ENCODE measurements at places on chromosomes 3 and 15.
A peak's percentile ranks its signal among the peaks of the same experiment; 100 is the strongest.

- no peak for DNase-seq
Observed at GRCh38 chr3:62187022-62187431, 186.3 kb downstream of the FEZF2 start.

DNA sequence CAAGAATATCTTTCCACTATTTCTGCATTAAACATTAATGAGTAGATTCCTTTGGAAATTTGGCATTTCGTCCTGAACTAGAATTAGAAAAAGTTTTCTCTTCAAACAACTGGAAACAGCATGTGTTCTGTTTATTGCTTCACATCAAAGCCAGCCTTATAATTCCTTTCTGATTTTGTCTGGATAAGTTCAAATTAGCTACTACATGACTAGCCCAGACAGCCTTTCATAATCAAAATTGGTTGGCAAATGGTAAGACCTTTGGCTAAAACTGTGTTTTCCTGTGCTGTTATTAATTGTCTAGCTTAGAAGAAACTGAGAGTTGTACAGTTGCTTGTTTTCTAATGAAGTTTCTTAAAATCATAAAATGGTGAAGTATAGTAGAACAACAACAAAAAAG, 52.7 kb upstream of the P3H2 start:
- DNase-seq = no peak

- no peak for DNase-seq
Observed at GRCh38 chr3:170750478-170750830, 119.5 kb downstream of the RPL22L1 start.

DNA sequence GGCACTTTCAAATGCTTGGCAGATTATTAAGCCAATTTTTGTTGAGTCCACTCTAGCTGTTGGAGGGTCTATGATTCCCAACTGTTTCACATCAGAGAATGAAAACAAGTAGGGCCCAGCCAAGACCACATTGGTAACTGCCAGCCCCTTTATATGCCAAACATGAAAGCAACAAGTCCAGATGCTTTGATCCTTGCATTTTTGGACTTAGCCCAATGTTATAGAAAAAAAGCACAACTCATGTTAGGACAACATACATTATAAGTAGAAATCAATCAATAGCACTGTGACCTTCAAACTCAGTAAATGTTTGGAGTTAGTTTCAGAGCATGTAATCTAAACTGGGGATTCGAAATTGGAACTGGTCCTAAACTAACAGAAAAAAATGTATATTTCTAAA, 674.7 kb downstream of the MECOM start:
- DNase-seq = no peak

DNA sequence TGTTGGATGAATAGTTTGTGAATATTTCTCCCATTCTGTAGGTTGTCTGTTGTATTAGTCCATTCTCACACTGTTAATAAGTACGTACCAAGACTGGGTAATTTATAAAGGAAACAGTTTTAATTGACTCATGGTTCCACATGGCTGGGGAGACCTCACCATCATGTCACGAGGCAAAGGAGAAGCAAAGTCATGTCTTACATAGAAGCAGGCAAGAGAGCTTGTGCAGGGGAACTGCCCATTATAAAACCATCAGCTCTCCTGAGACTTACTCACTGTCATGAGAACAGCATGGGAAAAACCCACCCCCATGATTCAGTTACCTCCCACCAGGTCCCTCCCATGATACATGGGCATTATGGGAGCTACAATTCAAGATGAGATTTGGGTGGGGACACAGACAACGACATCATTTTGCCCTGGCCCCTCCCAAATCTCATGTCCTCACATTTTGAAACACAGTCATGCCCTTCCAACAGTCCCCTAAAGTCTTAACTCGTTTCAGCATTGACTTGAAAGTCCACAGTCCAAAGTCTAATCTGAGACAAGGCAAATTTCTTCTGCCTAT, 133.2 kb downstream of the LMLN start:
- no peak for DNase-seq

- DNase-seq = no peak
Observed at GRCh38 chr3:177681156-177681555, 483.9 kb upstream of the TBL1XR1 start.

DNA sequence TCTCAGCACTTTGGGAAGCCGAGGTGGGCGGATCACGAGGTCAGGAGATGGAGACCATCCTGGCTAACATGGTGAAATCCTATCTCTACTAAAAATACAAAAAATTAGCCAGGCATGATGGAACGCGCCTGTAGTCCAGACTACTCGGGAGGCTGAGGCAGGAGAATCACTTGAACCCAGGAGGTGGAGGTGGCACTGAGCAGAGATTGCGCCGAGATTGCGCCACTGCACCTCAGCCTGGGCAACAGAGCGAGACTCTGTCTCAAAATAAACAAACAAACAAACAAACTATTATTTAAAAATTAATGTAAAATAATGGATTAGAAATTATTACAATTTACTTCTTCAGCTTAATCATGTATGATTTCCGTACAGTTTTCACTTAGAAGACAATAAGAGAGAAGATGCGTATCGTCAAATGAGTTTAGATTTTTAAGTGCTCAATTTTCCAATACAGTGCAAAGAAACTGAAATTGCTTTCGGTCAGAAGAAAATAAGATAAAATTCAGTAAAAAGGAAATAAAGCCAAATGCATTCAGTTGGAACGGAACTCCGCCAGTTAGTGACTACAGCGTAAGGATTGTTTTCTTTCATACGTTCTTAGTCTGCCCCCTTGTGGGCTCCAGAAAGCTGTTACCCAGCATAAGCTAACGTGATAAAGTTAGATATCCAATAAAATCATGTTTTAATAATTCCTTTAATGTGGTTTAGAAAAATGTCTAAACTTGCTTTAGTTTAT, 24.8 kb downstream of the AADAC start:
- DNase-seq = peak; percentile 16

DNA sequence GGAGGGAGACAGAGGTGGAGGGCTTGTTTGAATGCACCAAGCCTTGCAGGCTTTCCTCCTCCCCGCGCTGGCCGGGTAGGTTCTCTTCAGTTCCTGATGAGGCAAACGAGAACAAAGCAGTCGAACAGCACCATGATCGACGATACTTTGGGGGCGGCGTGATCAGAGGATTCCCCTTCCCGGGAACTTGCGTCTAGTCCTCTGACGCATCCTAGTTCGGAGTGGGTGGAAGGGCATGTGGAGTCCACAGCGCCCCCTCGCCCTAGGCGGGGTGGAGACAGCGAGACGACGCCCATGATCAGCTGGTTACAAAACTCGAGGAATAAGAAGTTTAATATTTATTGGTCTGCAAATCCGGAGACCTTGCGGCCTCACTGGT, 452 bp upstream of the SV2B start:
- peak; percentile 19 for DNase-seq

GRCh38 chr15:62834686-62835329, 207.7 kb upstream of the TPM1 start:
- no peak for DNase-seq

GRCh38 chr15:58535337-58535736, 103.5 kb downstream of the LIPC start:
- no peak for DNase-seq

DNA sequence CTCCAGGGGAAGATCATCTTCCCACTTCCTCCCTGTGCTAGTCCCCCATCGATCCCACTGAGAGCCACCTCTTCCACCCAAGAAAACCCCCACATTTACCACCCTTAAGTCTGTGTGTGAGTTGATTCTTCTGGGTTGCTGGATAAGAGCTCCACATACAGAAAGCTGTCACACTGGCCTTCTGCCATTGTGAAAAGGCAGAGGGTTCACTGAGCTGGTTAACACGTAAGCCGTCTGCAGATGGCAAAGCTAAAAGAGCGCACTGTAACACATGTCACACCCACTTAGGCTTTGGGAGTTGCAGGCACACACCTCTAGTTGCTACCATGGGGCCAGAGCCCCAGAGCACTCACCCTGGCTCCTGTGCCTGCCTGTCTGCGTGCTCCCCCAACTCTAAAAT, 309.8 kb upstream of the LRRC3B start:
- DNase-seq = no peak

GRCh38 chr15:76335307-76336253, 993 bp upstream of the ISL2 start:
- DNase-seq = no peak

DNA sequence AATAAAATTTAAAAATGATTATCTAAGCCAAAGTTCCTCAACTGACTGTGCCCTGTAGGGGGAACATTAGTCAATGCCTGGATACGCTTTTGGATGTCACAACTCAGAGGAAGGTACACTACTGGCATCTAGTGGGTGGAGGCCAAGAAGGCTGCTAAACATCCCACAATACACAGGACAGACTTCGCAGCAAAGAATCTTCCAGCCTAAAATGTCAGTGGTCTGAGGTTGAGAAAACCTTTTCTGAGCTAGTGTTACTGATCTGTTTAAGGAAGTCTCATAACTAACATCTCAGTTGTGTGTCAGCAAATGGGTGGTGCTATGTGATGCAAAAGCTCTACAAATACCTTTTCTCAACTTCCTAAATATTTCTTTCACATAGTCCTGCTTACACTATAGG, 20.9 kb upstream of the LDHAL6B start:
- DNase-seq = no peak

GRCh38 chr15:80586161-80586560, 108.9 kb upstream of the ABHD17C start:
- DNase-seq = no peak

GRCh38 chr15:45402955-45403877, 24.9 kb upstream of the GATM start:
- DNase-seq = no peak

GRCh38 chr15:81410318-81410753, 36.3 kb upstream of the TMC3 start:
- no peak for DNase-seq

DNA sequence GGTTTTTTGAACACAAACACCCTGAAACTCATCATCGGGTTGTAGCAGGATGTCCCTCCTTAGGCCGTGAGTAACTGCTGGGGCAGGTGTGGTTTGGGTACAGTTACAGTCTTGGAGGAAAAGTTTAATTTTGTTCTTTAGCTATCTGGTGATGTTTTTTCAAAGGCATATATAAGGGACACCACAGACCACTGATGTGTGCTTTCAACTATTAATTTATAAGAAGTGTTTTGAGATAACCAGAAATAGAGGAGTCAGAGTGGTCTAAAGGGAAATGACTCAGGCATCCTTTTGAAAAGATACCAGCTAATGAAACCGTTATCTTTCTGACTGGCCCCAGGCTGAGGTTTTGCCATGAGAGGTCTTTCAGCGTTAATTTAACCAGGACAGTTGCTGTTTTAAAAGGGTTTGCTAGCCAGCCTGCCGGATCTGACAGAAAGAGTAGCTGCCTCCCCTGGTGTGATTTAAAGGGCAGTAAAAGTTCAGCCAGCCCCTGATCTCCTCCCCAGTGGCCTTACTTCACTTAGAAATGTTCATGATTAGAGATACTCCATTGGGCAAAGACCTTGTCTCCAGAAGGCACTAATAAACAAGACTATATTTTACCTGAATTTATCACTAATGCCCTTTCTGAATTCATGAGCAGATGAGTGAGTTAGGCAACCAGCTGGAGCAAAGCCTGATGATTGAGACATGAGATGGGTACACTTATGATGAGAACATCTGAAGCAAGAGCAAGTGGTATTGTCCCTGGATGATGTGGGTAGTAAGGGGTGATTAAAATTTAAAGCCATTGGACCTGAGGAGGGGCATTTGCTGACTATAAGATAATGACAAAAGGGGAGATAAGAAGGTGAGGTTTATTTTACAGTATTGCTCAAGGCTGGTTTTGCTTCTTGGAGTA, 482.5 kb upstream of the TBL1XR1 start:
- DNase-seq = peak; percentile 22

GRCh38 chr15:64133623-64134344, 17.7 kb upstream of the SNX22 start:
- DNase-seq = no peak

GRCh38 chr15:57216288-57216687, 160.0 kb upstream of the CGNL1 start:
- no peak for DNase-seq

DNA sequence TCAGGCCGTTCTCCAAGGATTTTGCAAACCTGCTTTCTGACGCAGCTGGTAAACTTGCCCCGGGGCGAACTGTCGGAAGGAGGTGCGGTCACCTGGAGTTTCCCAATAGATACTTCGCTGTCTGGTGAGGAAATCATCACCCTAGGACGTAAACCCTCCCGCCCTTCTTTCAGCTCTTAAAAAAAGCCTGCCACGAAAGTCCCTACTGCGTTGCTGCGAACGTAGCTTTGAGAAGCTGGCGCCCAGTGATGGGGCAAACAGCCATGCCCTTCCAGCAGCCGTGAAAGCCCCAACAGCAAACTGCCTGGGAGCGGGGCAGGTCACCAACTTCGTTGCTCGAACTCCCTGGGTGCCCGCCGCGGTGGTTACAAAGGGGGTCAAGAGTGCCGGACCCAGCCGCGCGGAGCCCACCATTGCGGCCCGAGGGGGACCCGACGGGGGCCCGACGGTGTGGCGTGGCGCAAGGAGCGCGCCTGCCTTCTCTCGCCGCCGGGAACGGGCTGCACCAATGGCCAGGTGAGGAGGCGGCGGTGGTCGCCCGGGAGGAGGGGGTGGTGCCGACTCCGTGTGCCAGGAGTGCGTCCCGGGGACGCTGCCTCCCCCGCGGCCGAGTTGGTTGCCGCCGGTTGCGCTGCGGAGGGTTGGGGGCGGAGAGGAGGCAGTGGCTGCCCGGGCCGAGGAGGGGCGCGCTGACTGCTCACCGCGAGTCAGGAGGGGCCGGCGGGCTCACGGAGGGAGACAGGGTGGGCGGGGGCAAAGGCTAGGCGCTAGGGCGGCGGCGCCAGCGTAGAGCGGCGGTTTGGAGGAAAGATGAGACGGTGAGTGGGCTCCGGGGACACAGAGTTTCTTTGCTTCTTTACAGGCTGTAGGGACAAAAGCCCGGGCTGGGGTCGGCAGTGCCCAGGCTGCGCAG, at the start of gene PHLDB2:
Gene PHLDB2, plus strand, starts transcription at position 205 of the 913 bp plus-strand sequence. CDS start 24,813 bp downstream, outside the sequence.
- peak; percentile 55 for DNase-seq

DNA sequence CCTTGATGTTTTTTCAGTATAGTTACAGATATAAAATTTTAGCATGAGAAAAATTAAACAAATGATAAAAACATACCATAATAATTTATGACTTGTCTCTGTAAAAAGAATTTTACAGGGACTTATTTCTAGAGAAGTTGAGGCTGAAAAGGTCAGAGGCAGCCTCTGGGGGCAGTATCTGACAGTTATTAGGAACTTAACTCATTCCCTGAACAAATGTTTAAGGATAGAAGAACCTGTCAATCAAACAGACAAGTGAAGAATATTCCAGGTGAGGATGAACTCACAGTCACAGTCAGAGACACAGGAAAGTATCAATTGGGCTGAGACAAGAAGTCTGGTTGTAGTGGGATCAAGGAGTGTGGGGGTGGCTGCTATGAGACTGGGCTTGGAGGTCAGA, 7.3 kb downstream of the MYLK start:
- no peak for DNase-seq

DNA sequence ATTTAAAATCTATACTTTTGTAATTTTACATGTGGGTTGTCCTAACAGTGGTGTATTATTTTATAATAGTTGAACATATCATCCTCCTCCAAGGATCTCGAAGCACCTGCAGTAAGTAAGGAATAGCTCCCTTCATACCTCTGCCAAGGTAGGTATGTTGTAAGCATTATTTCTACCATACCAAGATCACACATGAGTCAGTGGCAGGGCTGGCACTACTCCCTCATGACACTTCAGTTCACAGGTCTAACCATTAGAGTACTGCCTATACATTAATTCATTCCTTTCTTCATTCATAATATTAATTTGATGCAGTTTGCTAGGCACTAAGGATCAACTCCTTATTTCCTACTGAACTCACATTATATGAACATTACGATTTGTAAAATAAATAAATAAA, 11.9 kb upstream of the LEKR1 start:
- no peak for DNase-seq
